ENCODE measurements at places on chromosomes 3 and 15.

GRCh38 chr3:61912158-61912557, 350.8 kb downstream of the PTPRG start:
- DNase-seq, result no peak

DNA sequence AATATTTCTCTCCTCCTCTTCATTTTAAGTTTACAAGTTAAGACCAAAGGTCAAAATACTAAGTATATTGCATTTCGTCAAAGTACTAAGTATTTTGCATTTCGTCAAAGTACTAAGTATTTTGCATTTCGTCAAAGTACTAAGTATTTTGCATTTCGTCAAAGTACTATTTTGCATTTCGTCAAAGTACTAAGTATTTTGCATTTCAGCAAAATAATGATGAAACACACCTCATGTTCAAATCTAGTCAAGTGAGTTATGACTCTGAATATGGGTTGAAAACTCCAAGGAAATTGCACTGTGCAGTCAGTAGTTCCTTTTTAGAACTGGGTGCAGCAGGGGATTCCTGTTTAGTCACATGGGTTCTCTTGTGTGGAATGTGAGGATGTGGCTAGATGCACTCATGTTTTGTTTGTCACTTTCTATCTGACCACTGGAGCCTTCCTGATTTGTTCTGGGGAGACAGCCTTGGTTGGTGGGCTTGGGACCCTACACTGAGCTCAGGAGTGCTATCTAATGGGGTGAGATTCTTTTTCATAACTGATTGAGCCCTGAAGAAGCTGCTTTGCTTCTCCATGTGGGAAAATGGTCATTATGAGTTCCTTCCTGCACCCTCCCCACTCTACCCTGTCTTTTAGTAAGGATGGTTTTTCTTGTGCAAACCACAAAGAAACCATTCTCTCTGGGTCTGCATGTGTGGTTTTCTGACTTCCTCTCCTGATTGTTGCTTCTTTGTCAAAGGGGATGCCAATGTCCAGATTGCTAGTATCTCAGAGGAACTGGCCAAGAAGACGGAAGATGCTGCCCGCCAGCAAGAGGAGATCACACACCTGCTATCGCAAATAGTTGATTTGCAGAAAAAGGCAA, 73.4 kb downstream of the CCK start:
- DNase-seq, result peak; percentile 93

GRCh38 chr15:36414670-36415069, 164.8 kb upstream of the CDIN1 start:
- DNase-seq, result no peak

GRCh38 chr3:143041903-143042302, 40.5 kb downstream of the U2SURP start:
- no peak for DNase-seq

- no peak for DNase-seq
Measured at GRCh38 chr3:161393803-161394202, 22.5 kb upstream of the SPTSSB start.

GRCh38 chr3:52440249-52440551, 4.7 kb downstream of the SEMA3G start:
- no peak for DNase-seq

GRCh38 chr3:155488671-155489070, 195.2 kb upstream of the STRIT1 start:
- DNase-seq, result no peak

DNA sequence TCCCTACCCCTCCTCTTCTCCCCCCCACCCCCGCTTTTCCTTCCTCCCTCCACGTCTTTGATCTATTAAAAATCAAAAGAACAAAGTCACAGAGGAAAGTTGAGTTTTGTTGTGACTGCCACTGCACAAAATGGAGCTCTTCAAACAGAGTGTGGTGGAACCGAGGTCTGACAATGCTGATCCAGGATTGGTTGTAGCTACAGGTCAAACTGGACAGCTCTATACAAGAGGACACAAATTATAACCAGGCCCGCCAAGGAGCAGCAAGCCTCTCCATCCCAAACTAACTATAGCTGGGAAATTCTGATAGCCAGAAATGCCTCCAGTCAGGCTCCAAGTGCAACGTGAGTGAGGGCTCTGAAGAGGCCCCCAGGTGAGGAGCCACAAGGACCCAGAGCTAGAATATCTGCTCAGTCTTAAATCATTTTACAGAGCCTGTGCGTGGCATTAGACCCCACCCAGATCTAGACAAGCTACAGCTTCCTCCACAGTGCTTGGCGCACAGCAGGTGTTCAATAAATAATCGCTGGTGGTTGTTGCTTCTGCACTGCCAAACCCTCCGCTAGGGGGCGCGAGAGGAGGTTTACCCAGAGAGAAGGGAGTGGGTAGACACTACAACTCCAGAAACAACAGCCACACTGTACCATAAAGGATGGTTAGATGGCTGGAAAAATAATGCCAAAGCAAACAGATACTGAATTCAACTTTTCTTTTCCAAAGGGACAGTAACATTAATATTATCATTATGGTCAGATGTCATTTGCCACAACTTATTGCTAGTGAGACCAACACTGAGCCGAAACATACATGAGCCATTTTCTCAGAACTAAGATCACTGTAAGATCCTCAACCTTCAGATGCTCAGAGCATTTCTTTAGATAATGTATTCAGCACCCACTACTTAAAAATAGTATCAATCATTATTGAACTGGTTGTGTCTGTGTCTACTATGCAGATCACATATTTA, 44.6 kb downstream of the ZIC4 start:
- DNase-seq, result peak; percentile 30

DNA sequence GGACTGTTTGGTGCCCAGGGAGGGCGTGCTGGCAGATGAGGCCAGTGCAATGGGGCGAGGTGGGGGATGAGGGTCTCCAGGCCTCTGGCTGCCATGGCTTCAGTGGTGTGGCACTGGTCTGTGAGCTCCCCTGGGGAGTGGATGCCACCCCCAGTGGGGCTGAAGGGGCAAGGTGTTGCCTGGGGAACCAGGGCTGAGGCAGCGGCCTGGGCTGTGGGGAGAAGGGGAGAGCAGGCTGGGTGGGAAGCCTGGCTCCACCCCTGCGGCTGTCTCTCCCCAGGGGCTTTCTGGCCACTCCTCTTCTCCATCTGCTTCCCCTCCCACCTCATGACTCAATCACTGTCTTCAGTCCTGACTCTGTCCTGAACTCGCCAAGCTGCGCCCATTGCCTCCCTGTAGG, 88.4 kb upstream of the TLE3 start:
- DNase-seq, result no peak

DNA sequence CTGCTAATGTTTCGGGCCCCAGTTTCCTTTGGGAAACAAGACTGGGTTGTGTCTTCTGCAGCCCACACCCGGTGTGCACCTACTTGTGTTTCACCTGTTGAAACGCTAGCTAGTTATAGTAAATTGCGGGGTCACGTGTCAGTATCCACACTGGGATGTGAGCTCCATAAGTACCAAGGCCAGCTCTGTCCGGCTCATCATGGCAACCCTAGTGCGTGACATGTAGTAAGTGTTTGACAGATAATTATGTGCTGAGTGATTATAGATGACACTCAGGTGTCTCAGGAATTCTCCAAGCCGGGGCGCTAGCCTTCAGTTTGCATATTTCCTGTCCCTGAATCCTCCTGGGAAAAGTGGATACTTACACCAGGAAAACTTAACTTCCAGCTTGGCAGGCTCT, 12.8 kb downstream of the APOD start:
- no peak for DNase-seq

- no peak for DNase-seq
Measured at GRCh38 chr15:54917312-54917711, 279.4 kb downstream of the RSL24D1 start.

DNA sequence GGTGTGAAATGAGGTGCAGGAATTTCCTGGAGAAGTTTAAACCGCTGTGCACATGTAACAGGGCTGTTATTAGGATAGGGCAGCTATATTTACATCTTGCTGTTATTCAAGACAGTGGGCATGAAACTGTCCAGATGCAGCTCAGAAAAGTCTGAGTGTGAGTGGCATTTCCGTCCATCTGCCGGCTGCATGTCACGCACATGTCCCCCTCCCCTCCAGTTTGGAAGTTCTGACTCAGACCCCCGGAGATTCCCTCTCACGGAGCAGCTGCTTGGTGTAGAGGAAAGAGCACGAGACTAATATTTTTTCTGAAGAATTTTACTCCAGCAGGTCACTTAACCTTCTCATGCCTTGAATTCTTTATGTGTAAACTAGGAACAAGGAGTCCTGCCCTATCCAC, 69.8 kb downstream of the FEM1B start:
- DNase-seq, result no peak

GRCh38 chr15:64634576-64635498, 140.6 kb downstream of the RBPMS2 start:
- no peak for DNase-seq

DNA sequence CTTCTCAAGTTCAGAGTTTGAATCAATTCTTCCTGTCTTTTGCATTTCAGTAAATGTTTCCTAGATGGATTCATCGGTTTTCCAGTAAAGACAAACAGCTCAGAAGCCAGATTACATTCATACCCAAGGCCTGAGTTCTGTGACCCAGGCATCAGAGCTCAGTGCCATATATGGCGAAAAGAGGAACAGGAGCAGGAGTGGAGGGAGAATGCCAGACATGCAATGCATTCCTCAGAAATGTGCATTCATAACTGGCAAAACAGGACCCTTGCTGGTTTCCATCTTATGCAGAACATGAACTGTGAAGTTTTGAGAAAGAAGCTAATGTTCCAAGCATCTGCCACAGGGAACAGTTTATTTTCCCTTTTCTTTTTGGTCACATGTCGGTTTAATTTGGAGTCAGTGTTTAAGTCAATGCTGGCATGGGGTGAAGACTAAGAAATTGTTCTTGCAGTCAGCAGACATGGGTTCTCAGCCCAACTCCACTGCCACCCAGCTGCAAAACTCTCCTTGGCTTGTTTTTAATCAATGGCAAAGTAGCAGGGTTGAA, 116.5 kb downstream of the LPP start:
- peak; percentile 68 for DNase-seq

DNA sequence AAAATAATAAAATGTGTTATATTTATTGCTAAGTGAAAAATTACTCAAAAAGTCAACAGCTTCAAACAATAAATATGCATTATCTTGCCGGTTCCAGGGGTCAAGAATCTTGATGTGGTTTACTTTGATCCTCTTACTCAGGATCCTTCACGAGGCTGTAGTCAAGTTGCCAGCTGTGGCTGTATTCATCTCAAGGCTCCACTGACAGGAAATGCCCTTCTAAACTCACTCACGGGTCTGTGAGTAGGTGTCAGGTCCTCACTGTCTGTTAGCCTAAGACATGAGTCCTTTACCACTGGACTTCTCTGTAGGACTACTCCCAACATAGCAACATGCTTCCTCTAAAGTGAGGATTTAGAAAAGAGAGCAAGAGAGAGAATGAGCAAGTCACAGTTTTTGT, 983.0 kb downstream of the SI start:
- DNase-seq, result no peak

GRCh38 chr3:126342991-126343648, 14.1 kb downstream of the KLF15 start:
- DNase-seq, result peak; percentile 82

DNA sequence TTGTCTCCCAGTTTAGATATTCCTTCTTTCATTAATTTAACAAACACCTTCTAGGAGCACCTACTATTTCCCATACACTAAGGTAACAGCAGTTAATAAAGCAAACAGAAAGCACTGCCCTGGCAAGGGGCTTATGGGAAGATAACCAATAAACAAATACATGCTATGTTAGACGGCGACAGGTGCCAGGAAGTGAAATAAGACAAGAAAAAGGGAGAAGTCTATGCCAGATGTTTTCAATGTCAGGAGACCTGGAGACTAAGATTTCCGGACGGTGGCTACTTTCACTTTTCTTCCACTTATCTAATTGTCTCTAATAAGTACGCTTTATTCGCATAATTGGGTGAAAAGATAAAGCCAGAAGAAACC, 32.5 kb upstream of the ZNF445 start:
- no peak for DNase-seq

- no peak for DNase-seq
Measured at GRCh38 chr3:49747792-49748480, 24.2 kb upstream of the GMPPB start.

DNA sequence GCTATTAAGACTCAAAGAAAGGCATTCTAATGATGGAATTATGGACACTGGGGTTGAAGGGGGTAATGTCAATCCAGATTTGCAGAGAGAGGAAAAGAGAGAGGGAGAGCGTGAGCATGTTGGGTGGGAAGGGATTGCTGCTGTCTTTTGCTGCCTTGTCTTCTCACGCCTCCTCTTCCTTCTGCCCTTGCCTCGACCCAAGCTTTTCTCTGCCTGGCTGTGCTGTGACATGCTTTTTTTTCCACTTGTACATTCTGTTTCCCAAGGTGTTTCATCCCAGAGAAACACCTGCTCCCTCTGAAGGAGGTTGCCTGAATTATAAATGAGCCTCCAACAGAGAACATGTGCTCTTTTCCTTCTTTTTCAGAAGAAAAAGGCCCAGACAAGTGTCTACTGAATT, 80.3 kb downstream of the BDH1 start:
- no peak for DNase-seq

- peak; percentile 17 for DNase-seq
Measured at GRCh38 chr3:57646723-57647122, 46.2 kb downstream of the DENND6A start.

DNA sequence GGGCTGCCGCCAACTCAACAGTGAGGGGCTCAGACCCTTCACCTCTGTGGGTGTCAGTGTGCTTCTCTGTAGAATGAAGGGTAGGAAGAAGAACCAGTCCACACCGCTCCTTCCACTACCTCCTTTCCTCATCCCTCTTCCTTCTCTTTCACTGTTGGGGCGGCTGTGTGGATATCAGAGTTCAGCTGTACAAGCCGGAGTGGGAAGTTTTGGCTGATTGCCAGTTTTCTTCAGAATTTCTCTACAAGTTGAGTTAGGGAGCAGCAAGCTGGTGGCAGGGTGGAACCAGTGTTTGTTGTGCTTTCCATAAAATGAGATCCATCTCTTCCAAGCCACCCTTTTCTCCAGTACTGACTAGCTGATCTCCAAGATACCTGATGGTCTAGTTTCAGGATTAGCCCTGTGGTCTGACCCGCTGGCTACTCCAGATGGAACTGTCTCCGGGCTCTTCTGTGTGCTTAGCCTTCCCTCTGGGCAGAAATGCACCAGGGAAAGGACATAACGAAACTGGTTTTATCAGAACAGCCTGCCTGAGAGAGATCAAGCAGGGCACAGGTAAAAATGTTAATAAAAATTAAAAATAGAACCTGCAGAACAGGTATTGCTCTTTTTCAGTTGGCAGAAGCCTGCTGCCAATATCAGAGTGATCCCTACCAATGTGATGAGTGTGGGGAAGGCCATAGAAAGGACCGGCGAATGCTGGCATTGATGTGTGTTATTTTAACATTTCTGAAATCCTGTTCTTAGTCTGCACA, 169.9 kb upstream of the TSC22D2 start:
- no peak for DNase-seq

- peak; percentile 37 for DNase-seq
Measured at GRCh38 chr3:123832692-123833397, 51.3 kb downstream of the MYLK start.

All from suppressor macrophage treated with lipopolysaccharide for 1 hour (primary cell).